ENCODE measurements at places on chromosomes 1 and 21. TPM values are rescaled to one million over a fixed set of nuclear protein-coding genes. Genes with fewer than 3 reads are reported as not detected.

GRCh38 chr1:5904551-5904950 is 87.7 kb downstream of the NPHP4 start:
- no peak for DNase-seq

DNA sequence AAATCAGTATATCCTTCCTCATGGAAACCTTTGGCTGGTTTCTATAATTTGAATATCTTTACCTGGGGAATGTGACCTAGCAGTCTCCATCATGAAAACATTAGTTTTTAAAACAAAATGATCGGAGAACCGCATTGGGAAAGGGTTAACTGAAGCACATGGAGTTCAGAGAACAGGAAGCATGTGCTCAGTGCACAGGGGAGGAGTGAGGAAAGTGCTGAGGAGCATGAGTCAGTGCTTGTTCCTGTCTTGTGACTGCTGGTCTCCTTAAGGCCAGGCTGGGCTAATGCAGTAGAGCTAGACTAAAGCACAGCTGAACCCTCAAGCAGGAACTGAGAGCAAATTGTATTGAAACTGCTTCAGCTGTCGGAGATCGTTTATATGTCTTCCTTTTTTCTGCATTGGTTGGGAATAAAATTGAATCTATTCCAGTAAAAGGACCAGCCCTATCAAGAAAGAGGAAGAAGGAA is 5.8 kb downstream of the IFI16 start:
- DNase-seq: peak; percentile 74

TENT5C gene
- total RNA-seq: 6.4 TPM

DNA sequence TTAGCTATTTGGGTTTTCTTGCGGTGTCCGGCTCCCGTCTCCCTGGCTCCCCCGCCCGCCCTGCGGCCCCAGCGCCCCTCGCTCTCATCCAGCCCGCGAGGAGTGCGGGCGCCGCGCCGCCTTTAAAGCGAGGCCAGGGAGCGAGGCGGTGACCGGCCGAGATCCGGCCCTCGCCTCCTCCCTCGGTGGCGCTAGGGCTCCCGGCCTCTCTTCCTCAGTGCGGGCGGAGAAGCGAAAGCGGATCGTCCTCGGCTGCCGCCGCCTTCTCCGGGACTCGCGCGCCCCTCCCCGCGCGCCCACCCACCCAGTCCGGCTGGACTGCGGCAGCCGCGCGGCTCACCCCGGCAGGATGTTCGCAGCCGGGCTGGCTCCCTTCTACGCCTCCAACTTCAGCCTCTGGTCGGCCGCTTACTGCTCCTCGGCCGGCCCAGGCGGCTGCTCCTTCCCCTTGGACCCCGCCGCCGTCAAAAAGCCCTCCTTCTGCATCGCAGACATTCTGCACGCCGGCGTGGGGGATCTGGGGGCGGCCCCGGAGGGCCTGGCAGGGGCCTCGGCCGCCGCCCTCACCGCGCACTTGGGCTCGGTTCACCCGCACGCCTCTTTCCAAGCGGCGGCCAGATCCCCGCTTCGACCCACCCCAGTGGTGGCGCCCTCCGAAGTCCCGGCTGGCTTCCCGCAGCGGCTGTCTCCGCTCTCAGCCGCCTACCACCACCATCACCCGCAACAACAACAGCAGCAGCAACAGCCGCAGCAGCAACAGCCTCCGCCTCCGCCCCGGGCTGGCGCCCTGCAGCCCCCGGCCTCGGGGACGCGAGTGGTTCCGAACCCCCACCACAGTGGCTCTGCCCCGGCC is 492 bp downstream of the HLX start:
- peak; percentile 74 for DNase-seq

RNF207 gene
- total RNA-seq: 7.8 TPM

ATAD3C gene
- not detected for total RNA-seq

DNA sequence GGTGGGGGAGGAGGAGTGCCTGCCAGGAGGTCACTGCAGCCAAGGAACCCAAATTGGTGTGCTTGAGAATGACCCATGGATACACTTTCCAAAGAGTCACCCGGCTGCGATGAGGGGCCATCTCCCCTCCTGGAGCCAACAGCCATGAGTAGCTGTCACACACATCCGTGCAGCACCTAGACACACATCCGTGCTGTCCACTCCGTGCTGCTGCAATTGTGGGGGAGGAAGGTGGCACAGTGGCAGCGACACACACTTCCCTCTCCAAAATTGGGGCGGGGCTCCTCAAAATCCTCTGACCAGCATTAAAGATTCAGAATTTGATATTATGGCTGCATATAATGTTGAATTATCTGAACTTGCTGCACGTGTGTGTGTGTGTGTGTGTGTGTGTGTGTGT is 15.8 kb downstream of the TP73 start:
- no peak for DNase-seq

ZNF678 gene
- total RNA-seq: 2.1 TPM

CA6 gene
- not detected for total RNA-seq

VWA5B1 gene
- not detected for total RNA-seq

S100A5 gene
- total RNA-seq: not detected

CBR3 gene
- total RNA-seq: 17.8 TPM

SERINC2 gene
- 25.8 TPM for total RNA-seq

GRCh38 chr1:59879574-59879973 is 47.0 kb downstream of the CYP2J2 start:
- DNase-seq: peak; percentile 7

FOXO6 gene
- total RNA-seq: not detected

Data from MG63 (cell line).